ENCODE measurements at places on chromosomes 5 and 9. TPM values are rescaled to one million over a fixed set of nuclear protein-coding genes. Genes with fewer than 3 reads are reported as not detected.

The S100Z gene
- polyA plus RNA-seq = 0.08 TPM

The IQGAP2 gene
- polyA plus RNA-seq = 13.9 TPM

The PITX1 gene
- polyA plus RNA-seq = 0.12 TPM

The FOXD4L4 gene
- polyA plus RNA-seq = not detected

The TICAM2 gene
- 3.1 TPM for polyA plus RNA-seq

The ABCA2 gene
- 10.5 TPM for polyA plus RNA-seq

The PCAT7 gene
- polyA plus RNA-seq = 0.05 TPM

The LCN15 gene
- not detected for polyA plus RNA-seq

The PRR7 gene
- not detected for polyA plus RNA-seq

The TCF7 gene
- 2.5 TPM for polyA plus RNA-seq

The SEMA6A gene
- 7.5 TPM for polyA plus RNA-seq

The DEPDC1B gene
- polyA plus RNA-seq = 0.36 TPM

The FBXO38 gene
- polyA plus RNA-seq = 34.2 TPM

The TMC1 gene
- polyA plus RNA-seq = 0.48 TPM

The NFIB gene
- 8.7 TPM for polyA plus RNA-seq

The LCN12 gene
- polyA plus RNA-seq = 6.1 TPM

The CCDC112 gene
- polyA plus RNA-seq = 4.4 TPM

The SPATA31E1 gene
- not detected for polyA plus RNA-seq

The NSMF gene
- 29.5 TPM for polyA plus RNA-seq

The BRIX1 gene
- 26.9 TPM for polyA plus RNA-seq

The GLDC gene
- polyA plus RNA-seq = 0.53 TPM

The PRRX2 gene
- polyA plus RNA-seq = 0.33 TPM

The FBP2 gene
- polyA plus RNA-seq = not detected

The C9orf153 gene
- 0.37 TPM for polyA plus RNA-seq

The ADRB2 gene
- 2.0 TPM for polyA plus RNA-seq

The PCDHB14 gene
- polyA plus RNA-seq = 3.8 TPM

The GRIN3A gene
- polyA plus RNA-seq = 0.24 TPM

The MEF2C gene
- polyA plus RNA-seq = 73.8 TPM

The P4HA2 gene
- 25.8 TPM for polyA plus RNA-seq

The FOXD4L5 gene
- polyA plus RNA-seq = not detected

The LCNL1 gene
- polyA plus RNA-seq = 0.19 TPM

The GRHPR gene
- polyA plus RNA-seq = 104 TPM

The SLC12A2 gene
- polyA plus RNA-seq = 7.0 TPM

The SLC4A9 gene
- not detected for polyA plus RNA-seq
